Amniotic epithelial cell (primary cell): ENCODE measurements at places on chromosomes 3 and 15.

DNA sequence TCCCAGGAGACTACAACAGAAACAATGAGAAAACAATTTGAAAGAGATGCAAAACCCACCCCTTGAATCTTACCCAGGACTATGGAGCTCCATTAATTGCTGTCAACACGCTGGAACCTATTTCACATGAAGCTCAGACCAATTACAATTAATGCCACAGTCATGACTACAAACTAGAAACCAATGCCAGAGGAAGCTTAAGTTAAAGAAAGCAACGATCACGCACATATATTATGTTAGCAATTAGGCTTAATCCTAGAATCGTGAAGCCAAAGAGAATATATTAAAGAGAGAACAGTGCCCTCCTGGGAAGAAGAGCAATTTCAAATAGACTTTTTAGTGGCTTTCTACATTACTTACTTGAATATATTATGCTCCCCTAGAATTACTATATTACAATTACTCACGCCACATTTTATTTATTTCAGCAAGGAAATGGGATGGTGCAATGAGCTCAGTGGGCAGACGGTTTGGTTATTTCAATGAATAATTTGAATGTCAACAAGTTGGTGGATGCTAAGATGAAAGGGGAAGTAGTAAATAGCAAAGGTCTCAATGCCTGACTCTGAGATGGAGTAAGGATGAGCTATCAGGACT, 125.5 kb downstream of the GREM1 start:
- no peak for DNase-seq

DNA sequence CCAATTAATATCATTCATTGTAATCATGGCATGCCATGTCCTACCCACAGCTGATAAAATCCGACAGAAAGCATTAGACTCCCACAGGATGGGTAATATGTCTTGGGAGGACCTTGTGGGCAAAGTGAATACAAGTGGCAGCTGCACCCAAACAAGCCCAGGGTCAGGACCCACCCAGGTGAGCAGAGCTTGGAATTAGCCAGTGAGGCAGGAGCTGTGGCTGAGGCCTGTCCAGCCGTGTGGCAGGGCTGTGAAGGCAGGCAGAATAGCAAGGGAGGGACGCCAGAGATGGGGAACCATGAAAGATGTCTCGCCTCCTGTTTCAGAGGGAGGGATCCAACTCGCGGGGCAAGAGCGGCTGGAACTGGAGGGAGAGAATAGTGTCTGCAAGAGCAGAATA, 74.5 kb downstream of the PPCDC start:
- DNase-seq, result no peak

GRCh38 chr3:177437513-177438337, 240.4 kb upstream of the TBL1XR1 start:
- DNase-seq, result no peak

DNA sequence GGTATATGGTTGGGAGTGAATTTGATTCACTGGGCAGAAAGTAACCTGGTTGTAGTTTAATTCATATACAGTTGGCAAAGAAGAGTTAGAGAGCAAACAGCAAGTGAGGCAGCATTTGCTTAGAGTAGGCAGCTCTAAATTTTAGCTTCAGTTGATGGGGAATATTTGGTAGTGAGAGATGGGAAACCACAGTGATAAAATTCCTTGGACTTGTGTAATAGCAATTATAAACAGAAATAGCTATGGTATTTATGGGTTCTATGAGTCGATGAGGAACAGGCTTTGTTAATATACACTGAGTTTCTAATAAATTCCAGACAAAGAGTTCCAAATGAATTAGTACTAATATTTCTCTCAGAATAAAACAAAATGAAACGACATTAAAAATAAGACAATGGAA, 894.0 kb downstream of the ROBO2 start:
- DNase-seq, result no peak

DNA sequence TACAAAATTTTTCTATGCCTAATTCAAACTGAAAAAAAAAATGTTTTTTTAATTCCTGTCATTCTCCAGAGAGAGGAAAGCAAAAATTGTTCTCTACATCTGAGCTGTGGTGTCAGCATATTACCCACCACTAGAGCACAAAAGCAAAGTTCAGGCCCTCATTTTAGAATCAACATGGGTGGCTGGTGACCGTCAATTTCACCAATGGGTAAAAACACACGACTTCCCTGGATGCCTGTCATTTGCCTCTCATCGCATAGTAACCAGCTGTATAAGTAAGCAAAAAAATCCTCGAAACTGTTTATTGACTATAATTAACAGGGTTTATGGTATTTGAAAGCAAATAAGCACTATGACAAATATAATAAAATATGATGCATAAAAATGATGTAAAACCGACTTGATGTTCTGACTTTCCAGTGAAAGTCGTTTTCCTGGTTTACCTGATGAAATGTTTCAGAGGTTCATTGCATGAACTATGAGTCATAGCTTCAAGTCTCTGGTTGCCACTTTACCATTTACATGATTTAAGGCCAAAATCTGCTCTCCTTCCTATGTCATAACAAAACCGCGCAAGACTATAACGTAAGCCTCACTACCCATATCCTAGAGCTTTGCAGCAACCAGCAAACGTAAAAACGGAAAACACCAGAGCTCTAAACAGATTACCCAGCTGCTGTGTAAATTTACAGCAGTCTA, 60.5 kb downstream of the THBS1 start:
- DNase-seq, result peak; percentile 86

DNA sequence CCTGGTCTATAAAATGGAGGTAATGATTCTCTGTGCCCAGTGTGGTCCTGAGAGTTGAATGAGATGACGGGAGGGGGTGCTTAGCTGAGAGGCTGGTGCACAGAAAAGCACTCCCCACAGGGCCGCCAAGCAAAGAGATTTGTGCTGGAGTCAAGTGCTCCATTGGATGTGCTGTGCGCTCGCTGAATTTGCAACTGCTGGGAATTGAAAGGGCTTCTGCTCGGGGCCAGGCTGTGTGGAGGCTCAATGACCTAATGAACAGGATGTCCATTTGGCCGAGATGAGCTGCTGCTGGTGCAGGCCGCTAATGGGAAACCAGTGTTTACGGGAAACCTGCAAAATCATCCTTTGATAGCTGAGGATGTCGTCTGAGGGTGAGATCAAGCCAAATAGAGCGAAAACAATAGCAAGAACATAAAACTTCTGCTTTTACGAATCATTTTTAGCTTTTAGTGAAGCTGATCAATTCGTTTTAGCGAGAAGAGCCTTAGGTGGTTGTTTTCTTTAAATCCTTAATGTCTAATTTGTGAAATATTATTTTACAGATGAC, 211.7 kb downstream of the GABRG3 start:
- no peak for DNase-seq

- DNase-seq, result no peak
Observed at GRCh38 chr3:54093491-54094248, 28.7 kb upstream of the CACNA2D3 start.

DNA sequence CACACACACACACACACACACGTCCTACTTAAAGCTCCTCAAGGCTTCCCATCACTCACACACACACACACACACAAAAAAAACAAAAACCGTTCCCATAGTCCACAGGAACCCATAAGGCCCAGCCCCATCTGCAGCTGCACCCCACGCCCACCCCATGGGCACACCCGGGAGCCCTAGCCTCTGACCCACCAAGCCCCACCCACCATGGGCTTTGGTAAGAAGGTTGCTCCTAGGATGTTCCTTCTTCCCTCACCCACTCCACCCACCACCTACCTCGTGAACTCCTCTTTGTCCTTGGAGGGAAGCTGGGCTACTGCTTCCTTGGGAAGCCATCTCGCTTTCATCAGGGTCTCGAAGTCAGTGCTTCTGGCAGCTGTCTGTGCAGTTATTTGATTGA, 115.1 kb downstream of the TPRA1 start:
- DNase-seq, result no peak

GRCh38 chr3:61522060-61522459, 39.3 kb upstream of the PTPRG start:
- no peak for DNase-seq

- peak; percentile 92 for DNase-seq
Observed at GRCh38 chr3:24220859-24221657, 273.6 kb downstream of the THRB start.

DNA sequence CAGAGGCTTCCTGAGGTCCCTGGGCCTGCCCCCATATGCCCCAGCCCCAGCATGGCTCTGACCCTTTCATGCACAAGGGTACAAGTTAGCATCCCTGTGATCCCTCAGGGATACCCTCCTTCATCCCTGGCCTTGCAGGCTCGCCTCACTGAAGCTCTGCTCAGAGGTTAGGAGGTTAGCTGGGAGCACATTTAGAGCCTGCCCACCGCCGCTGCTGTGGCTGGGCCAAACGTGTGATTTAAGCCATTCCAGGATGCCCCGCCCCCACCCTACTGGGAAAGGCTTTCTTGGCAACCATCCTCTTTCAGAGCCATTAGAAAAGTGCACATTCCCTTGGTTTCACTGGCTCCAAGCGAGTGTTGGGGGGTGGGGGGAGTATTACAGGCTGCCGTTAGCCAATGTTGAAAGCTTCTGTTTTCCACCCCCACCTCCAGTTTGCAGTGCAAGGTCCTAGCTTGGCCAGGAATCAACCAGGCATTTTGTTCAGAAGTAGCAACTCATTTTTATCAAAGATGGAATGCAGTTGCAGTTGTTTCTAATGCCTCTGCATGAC, 6.3 kb upstream of the HES1 start:
- peak; percentile 93 for DNase-seq

- DNase-seq, result peak; percentile 83
Observed at GRCh38 chr15:87752250-87752951, 504.1 kb downstream of the NTRK3 start.

- DNase-seq, result no peak
Observed at GRCh38 chr15:85651548-85651947, 143.2 kb downstream of the KLHL25 start.

- peak; percentile 95 for DNase-seq
Observed at GRCh38 chr15:67049351-67050044, 15.9 kb upstream of the SMAD3 start.

DNA sequence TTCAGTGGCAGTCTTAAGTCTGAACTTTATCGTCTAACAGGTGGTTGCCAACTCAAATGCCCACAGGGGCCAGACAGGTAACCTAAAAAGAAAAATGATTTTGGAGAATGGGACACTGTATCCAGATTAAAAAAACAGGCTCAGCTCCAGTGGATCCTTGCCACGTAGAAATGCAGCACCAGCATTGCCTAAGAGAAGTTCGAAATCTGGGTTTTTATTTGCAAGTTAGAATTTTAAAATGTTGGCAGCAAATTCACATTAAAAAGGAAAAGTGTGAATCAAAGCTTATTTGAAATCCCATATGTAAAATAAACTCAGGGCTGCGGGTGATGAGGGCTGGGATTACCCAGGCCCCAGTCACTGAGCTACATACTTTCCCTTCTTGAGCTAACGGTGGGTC, 408.5 kb upstream of the SUCLG2 start:
- DNase-seq, result no peak

- no peak for DNase-seq
Observed at GRCh38 chr3:192675958-192676649, 51.2 kb downstream of the FGF12 start.

GRCh38 chr15:31274496-31275330, 51.9 kb upstream of the KLF13 start:
- DNase-seq, result no peak

GRCh38 chr3:184259396-184259877, 1.9 kb downstream of the CAMK2N2 start:
- DNase-seq, result no peak

DNA sequence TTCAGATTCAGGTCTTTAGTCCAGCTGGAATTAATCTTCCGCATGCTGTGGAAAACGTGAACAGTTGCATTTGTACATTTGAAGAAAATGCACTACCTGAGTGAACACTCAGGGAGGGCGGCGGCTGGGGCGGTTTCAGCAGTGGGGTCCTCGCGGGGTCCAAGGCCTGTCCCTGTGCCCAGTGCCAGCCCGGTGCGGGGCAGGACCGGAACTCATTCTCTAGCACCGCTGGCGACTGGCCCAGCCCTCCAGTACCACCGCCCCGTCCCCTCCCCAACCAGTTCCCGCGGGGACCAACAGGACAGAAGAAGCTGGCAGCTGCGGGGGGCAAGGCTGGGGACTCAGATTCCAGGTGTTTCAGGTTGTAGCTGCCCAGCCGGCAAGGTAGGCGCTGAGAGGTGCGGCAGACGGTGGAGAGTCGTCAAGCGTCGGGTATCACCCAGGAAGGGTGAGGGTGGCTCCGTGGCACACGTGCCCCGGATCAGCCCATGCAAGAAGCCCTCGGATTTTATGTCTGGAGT, 72.2 kb upstream of the ARNT2 start:
- no peak for DNase-seq

GRCh38 chr3:47890126-47890827, 87.3 kb downstream of the DHX30 start:
- DNase-seq, result peak; percentile 13

- DNase-seq, result peak; percentile 36
Observed at GRCh38 chr3:98690876-98691275, 72.3 kb upstream of the ST3GAL6 start.

- no peak for DNase-seq
Observed at GRCh38 chr3:74329096-74329495, 285.4 kb downstream of the CNTN3 start.

GRCh38 chr15:48331796-48332641, 790 bp downstream of the DUT start:
- DNase-seq, result no peak

DNA sequence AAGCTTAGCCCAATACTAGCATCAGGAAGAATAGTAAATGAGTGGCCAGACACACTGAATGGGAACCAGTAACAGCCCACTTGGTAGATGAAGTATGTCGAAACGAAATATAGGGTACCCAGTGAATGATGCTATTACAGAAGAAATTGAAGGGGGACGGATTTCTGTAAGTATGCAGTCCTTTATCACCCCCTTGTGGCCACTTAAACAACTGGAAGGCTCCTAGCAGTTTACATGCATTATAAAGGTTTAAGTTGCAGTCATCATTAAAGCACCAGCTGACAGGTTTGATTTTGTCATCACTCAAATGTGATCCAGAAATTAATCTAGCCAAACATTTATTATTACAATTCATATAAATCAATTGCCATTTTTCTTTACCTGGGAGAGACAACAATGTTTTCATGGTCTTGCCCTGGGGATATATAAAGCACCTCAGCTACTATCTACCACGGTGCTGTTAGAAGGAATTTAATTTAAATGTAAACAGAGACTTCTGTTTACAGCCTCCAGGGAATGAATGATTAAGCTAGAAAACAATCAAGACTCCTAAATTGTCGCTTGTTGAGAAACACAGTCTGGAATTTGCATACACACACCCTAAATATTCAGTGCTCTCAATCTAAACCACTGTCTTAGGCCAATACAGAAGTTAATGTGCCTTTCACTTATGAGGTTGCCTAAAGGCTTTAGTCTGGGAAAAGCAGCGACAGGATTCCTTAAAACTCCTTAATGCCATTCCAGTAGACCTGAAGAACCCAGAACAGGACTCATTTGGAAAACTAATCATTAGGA, 7.8 kb downstream of the EIF1B start:
- DNase-seq, result peak; percentile 67

DNA sequence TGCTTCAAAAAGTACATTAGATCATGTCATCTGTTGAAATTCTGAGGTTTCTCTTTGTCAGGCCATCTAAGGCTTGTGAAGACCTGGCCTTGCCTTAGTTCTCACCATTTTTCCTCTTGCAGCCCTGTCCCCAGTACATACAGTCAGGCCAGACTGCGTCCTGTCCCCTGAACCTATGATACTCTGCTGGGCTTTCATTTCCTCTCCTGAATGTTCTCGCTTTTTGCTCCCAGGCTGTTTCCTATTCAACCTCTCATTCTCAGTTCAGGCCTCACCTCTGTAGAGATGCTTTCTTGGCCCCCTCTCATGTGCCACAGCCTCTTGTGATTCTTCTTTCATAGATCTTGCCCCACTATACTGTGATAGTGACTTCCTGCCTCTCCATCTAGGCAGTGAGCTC, 648.8 kb upstream of the KCNMB2 start:
- DNase-seq, result no peak

- DNase-seq, result no peak
Observed at GRCh38 chr3:95476534-95476933, 1337.9 kb upstream of the EPHA6 start.

GRCh38 chr3:14532691-14533456, 7.3 kb downstream of the GRIP2 start:
- no peak for DNase-seq
